Activated naive CD4-positive, alpha-beta T cell treated with anti-CD3 and anti-CD28 coated beads, Interleukin-2, amount 10 ng/mL, durations not matched to agents 7 days and 5 days (primary cell): ENCODE measurements at places on chromosomes 5 and 9.

GRCh38 chr9:108836781-108837180 lies 19.0 kb downstream of the ACTL7B start:
- no peaks in the 10 kb centered on the region for H3K4me1 ChIP-seq
- no peaks in the 10 kb centered on the region for H3K27me3 ChIP-seq
- DNase-seq: no peak
- H3K36me3 ChIP-seq: no peaks in the 10 kb centered on the region
- H3K27ac ChIP-seq: no peak overlapping the region

DNA sequence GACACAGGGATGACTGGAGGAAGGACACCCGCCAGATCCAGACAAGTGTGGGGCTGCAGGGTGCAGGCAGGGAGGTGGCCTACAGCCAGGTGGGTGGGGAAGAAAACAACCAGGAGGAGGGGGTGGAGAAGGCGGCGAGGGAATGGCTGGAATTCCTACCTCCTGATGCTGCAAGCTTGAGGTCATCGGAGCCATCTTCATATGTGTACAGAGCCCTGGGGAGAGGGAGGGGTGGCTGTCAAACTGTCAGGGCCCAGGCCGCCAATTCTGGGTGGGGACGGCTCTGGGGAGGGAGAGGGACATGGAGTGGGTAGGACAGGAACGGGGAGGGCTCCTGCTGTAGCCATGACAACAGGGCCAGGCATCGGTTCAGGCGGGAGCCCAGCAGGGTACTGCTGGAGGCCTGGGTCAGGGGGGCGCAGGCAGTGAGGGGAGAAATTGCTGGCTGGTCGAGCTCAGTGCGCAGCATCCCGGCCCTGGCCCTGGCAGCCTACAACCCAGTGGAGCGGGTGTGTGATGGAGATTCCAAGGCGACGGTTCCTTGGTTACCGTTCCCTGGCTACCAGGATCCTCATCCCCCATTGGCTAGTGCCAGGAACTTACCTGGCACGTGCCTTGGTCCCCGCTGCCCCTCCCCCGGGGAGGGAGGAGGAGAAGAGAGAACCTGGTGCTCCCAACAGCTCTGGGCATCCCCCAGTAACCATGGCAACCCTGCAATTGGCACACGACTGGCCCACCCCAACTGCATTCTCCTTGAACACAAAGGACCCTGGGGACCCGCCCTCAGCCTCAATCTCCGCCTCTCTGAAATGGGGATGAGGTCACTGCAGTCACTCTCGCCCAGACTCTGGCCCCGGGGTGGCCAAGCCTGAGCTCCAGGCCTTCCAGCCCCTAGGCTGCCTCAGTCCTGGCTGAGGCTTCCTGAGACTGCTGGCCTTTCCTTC lies 4.5 kb downstream of the DBN1 start:
- H3K36me3 ChIP-seq: no peaks in the 10 kb centered on the region
- no peak for DNase-seq
- H3K27me3 ChIP-seq: peaks cover 50% of the 10 kb centered on the region
- no peak overlapping the region for H3K4me3 ChIP-seq
- H3K4me1 ChIP-seq: peaks cover 18% of the 10 kb centered on the region
- no peak overlapping the region for H3K27ac ChIP-seq

DNA sequence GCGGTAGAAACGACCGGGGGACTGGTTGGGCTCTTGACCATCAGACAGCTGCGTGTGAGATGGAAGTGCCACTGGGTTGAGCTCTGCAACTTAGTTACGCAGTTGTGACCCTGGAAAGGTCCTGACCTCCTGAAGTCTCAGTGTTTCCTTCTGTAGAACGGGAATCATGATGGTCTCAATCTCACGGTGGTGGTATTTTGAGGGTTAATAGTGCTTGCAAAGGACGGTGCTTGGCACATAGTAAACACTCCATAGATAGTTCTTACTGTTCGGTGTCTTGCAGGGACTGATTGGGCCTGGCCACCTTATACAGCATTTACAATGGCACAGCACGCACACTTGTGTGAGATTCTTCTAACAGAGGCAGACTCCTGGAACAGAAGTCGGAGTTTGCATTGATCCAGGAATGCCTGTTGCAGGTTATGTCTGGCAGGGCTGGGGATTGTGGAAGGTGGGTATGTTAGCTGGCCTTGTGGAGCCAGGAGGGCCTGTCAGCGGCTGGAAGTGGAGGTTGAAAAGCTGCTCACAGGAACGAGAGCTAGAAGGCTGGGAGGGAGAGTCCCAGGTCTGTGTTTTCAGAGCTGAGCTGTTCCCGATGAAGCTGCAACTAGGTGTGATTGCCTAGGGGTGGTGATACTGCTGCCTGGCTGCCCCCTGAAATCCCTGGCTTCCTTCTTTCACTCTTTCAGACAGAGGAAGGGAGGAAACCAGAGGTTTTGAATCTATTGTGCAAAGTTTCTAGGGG lies 962 bp upstream of the TXN start:
- no peak for DNase-seq
- peak overlapping the region; percentile 89 for H3K4me3 ChIP-seq
- H3K4me1 ChIP-seq: peaks cover 42% of the 10 kb centered on the region
- peaks cover 4% of the 10 kb centered on the region for H3K27me3 ChIP-seq
- peak overlapping the region; percentile 94 for H3K27ac ChIP-seq
- peaks cover 6% of the 10 kb centered on the region for H3K36me3 ChIP-seq

- H3K4me1 ChIP-seq: no peaks in the 10 kb centered on the region
- no peak for DNase-seq
- H3K27ac ChIP-seq: no peak overlapping the region
- H3K36me3 ChIP-seq: no peaks in the 10 kb centered on the region
Measured at GRCh38 chr9:3858961-3859360, 333.2 kb upstream of the RFX3 start.

DNA sequence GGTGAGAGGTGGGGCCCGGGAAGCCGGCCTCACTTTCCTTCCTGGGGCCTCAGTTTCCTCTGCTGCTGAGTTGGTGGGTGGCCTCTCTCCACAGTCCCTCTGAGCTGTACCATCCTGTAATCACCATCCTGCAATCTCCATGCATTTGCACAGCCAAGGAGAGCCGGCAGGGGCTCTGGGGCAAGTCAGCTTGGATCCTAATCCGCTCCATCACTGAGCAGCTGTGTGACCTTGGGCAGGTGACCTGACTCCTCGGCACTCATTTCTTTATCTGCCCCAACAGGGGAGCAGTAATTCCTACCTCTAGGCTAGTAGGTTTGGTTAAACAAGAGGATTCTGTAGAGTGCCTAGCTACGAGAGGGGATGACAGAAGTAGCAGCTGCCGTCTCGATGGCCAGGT lies 88.2 kb upstream of the ZNF618 start:
- no peak for DNase-seq
- H3K36me3 ChIP-seq: no peaks in the 10 kb centered on the region
- no peak overlapping the region for H3K4me3 ChIP-seq
- H3K4me1 ChIP-seq: no peaks in the 10 kb centered on the region
- peaks cover 7% of the 10 kb centered on the region for H3K27me3 ChIP-seq

- peaks cover 35% of the 10 kb centered on the region for H3K4me1 ChIP-seq
- no peaks in the 10 kb centered on the region for H3K36me3 ChIP-seq
- peak overlapping the region; percentile 63 for H3K4me3 ChIP-seq
- peak overlapping the region; percentile 93 for H3K27ac ChIP-seq
Measured at GRCh38 chr9:137461663-137462395, 2.7 kb upstream of the NSMF start.

DNA sequence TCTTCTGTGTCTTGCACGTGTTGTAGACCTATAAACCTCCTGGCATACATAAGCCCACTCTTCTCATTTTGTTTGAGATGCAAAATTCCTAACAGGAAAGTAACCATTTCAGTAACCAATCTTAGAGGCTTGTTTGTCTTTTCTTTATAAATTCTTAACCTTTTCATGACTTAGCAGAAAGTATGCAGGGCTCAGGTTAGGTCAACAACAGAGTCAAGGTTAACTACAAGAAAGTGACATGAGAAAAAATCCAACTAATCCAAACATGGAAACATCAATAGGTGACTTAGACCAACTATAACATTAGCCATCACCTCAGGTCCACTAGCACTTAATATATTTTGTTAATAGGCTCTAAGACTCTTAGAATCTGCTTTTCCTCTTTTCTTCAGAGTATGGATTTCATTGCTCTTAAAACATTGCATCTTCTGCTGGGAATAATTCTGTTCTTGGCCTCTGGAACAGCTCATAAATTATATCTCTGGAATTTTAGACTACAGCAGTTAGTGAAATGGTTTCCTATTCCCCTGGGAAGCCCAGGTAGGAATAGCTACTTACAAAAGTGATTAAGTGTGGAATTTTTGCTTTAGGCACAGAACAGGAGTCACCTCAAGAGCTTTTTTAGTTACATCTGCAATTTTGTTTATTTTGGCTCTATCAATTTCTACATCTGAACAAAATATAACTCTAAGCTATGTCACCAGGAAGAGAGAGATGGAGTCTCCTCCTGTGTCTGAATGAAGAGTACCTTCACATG lies 155.3 kb upstream of the ANKRD55 start:
- DNase-seq: no peak
- H3K27ac ChIP-seq: no peak overlapping the region
- H3K4me1 ChIP-seq: peaks cover 3% of the 10 kb centered on the region
- H3K36me3 ChIP-seq: peaks cover 6% of the 10 kb centered on the region
- peaks cover 22% of the 10 kb centered on the region for H3K27me3 ChIP-seq

GRCh38 chr9:106616026-106616425 lies 246.9 kb upstream of the ZNF462 start:
- no peaks in the 10 kb centered on the region for H3K27me3 ChIP-seq
- DNase-seq: no peak
- H3K4me1 ChIP-seq: no peaks in the 10 kb centered on the region
- no peak overlapping the region for H3K4me3 ChIP-seq
- H3K27ac ChIP-seq: no peak overlapping the region
- H3K36me3 ChIP-seq: no peaks in the 10 kb centered on the region

DNA sequence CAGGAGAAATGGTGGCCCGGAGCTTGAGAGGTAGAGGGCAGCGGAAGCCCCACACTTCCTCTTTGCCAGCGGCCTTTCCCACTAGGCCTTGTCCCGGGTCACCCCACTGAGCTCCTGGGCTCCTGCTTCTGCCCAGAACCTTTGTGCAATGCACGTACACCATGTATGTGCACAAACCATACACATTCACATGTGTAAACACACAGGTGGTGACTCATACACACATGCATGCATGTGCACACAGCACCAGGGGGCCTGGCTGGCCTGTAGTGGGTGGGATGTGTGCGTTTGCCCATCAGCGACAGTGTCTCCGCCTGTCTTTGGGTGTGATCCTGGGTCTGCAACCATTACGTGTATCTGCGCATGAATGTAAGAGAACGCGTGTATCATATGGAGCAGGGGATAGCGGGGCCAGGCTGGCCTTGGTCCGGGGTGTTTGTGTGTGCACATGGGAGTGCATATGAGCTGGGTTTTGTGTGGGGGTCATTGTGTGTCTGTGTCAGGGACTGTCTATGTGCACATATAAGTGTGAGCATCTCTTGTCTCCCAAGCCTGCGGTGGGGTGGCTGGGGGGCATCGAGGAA lies 43.7 kb downstream of the PSD2 start:
- no peak overlapping the region for H3K27ac ChIP-seq
- H3K27me3 ChIP-seq: peaks cover 20% of the 10 kb centered on the region
- no peaks in the 10 kb centered on the region for H3K4me1 ChIP-seq
- no peak for DNase-seq
- no peaks in the 10 kb centered on the region for H3K36me3 ChIP-seq

DNA sequence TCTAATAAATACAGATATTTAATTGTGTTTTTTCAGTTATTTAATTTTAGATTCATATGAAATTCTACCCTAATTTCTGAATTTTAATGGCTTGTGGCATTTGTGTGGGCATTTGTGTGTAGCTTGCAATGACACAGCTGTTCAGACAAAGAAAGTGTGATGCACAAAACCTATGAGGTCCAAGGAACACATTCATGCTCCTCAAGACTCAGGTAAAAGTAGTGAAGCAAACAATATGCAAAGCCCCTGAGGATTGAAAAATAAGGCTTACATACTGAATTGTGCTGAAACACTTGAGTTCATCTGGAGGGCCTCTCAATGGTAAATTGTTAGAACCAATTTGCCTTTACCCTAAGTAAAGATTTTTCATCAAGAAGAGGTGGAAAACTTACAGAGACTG lies 28.1 kb downstream of the IL7R start:
- H3K27me3 ChIP-seq: no peaks in the 10 kb centered on the region
- no peak overlapping the region for H3K4me3 ChIP-seq
- peaks cover 44% of the 10 kb centered on the region for H3K4me1 ChIP-seq

DNA sequence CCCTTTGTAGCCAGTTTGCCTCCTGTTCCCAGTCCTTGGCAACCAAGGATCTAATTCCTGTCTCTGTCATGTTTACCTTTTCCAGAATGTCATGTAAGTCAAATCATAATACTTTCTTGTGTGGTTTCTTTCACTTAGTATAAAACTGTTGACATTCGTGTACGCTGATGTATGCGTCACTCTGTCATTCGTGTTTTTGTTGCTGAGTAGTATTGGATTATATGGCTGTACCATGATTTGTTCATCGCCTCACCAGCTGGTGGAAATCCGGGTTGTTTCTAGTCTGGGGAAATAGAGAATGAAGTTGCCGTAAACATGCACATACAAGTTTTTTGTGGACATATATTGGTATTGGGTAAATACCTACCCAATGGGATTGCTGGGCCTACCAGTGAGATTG lies 97.4 kb downstream of the ANGPTL2 start:
- H3K27me3 ChIP-seq: peaks cover 8% of the 10 kb centered on the region
- no peak overlapping the region for H3K4me3 ChIP-seq
- H3K27ac ChIP-seq: no peak overlapping the region
- H3K4me1 ChIP-seq: no peaks in the 10 kb centered on the region
- no peaks in the 10 kb centered on the region for H3K36me3 ChIP-seq

- H3K36me3 ChIP-seq: no peaks in the 10 kb centered on the region
- peaks cover 13% of the 10 kb centered on the region for H3K4me1 ChIP-seq
- no peak overlapping the region for H3K27ac ChIP-seq
- H3K27me3 ChIP-seq: no peaks in the 10 kb centered on the region
- H3K4me3 ChIP-seq: no peak overlapping the region
- no peak for DNase-seq
Measured at GRCh38 chr5:123428521-123429220, 5.5 kb upstream of the CEP120 start.

DNA sequence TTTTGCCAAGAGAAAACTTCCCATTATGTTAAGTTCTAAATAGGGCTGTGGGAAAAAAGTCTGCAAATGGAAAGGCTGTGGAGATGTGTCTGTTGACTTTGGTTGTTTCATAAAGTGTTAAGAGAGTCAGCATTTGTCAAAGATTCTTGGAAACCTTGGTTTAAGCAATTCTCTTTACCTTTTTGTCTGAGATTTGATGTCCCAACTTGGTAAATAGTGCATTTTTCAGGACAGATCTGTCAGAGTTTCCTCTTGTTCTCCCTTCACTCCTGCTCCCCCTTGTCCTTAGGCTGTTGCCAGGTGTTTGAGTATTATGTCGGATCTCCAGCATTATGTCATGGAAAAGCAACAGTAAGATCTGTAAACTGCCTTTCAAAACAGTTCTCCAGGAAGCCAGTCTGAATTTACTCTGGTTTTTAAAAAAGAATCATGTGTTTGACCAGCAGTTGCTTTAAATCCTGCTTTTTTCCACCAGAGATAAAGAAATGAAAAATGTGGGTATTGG lies 79.1 kb upstream of the ADAMTSL1 start:
- no peaks in the 10 kb centered on the region for H3K36me3 ChIP-seq
- no peak overlapping the region for H3K27ac ChIP-seq
- DNase-seq: no peak
- no peaks in the 10 kb centered on the region for H3K4me1 ChIP-seq

- H3K4me3 ChIP-seq: no peak overlapping the region
- DNase-seq: no peak
- H3K27me3 ChIP-seq: peaks cover 12% of the 10 kb centered on the region
- H3K27ac ChIP-seq: no peak overlapping the region
- no peaks in the 10 kb centered on the region for H3K4me1 ChIP-seq
Measured at GRCh38 chr5:58804291-58804690, 221.4 kb downstream of the RAB3C start.

- peaks cover 29% of the 10 kb centered on the region for H3K4me1 ChIP-seq
- no peak for DNase-seq
- peaks cover 38% of the 10 kb centered on the region for H3K27me3 ChIP-seq
- peaks cover under 1% of the 10 kb centered on the region for H3K36me3 ChIP-seq
Measured at GRCh38 chr9:99004717-99005460, 61.2 kb downstream of the COL15A1 start.
